ENCODE measurements at places on chromosomes 1 and 21. TPM values are rescaled to one million over a fixed set of nuclear protein-coding genes. Genes with fewer than 3 reads are reported as not detected.

- H3K27me3 ChIP-seq: no peaks in the 10 kb centered on the region
- H3K4me3 ChIP-seq: no peak overlapping the region
- no peaks in the 10 kb centered on the region for H3K4me1 ChIP-seq
- no peaks in the 10 kb centered on the region for H3K36me3 ChIP-seq
- no peak for DNase-seq
Observed at GRCh38 chr21:14040386-14040785, 170.4 kb downstream of the LIPI start.

DNA sequence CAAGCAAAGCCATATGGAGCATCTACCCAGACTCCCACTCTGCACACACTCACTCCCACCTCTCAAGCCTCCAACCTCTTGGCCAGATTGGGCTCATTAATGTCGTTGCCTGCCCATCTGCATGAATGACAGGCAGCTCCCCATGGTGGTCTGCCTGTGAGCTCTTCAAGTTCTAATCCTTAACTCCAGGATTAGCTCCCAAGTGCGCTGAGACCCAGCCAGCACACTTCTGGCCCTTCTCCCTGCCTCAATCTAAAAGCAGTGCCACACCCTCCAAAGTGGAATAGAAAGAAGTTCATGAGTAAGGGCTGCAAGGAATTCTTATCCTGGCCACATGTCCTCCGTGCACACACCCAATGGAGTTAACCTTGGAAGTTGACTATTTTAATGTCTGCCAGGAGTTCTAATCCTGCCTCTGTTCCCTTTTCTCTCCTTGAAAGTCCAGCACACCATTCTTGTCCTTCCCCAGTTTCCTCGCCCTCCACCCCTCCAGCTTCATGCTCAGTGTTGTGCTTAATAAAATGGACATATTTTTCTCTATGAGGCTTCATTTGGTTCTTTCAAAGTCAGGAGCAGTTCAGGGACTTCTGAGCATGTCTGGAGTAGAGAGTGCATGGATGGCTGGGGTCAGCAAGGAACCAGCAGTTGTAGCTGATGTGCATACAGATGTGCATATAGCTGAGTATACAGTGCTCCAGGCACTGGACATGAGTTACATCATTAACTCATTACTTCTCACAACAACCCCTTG lies 30.1 kb downstream of the CAMK1G start:
- no peaks in the 10 kb centered on the region for H3K27me3 ChIP-seq
- H3K27ac ChIP-seq: no peak overlapping the region

DNA sequence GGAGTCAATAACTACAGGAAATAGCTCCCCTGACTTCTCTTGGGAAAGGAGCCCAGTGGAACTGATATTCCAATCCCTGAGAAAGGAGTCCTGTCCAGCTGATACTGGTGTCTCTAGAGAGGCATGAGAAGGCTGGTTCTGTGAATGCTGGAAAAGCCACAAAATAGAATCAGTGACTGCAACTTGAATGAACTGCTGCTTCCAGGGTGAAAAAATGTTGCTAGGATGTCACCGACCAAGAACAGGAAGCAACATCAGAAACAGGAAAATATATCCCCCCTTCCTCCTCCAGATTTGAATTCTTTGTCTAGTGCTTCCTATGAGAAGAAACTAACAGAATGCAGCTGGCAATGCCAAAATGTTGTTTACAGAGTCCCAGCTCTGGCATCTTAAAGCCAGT lies 269.3 kb upstream of the LYPLAL1 start:
- H3K4me3 ChIP-seq: no peak overlapping the region
- H3K27ac ChIP-seq: no peak overlapping the region
- no peaks in the 10 kb centered on the region for H3K27me3 ChIP-seq
- H3K36me3 ChIP-seq: no peaks in the 10 kb centered on the region
- DNase-seq: no peak

DNA sequence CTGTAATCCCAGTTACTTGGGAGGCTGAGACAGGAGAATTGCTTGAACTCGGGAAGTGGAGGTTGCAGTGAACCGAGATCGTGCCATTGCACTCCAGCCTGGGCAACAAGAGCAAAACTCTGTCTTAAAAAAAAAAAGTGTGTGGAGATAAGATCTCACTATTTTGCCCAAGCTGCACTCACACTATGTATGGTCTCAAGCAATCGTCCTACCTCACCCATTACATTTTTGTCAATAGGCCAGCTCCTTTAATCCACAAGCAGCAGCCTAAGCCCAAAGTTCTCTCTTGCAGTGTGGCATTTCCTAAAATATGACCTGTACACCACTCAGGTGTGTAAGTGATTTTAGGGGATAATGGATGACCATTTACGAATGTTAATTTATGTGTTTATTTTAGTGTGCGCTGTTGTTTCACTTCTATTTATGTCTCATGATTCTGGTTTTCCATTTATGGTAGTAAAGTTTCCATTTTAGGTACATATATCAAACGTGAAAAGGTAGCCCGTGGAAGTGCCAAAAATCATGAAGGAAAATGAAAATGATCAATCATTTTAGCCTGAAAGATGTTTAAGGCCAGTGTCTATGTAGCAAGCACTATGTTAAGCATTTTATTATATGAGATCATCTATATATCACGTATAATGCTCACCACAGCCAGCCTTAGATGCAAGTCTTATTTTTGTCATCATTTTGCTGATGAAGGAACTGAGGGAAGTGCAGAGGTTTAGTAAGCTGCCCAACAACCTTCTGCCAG lies 5.6 kb downstream of the LCK start:
- DNase-seq: no peak
- H3K36me3 ChIP-seq: no peaks in the 10 kb centered on the region
- H3K4me1 ChIP-seq: no peaks in the 10 kb centered on the region
- H3K27ac ChIP-seq: no peak overlapping the region

DNA sequence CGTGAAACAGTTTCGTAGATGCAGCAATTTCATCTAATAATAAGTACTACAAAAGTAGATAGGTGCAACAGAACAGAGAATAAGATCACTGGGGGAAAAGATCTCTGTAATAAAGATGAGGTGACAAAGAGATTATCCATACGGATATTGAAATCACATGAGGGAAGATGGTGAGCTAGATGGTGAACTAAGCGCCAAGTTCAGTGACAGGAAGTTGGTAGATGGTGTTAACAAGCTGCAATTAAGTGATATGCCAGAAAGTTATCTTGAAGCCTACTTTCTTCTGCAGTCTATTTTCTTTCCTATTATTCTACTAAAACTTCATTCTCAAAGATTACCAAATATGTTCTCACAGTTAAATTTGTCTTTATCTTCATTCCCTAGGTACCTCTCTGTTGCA lies 7.1 kb downstream of the LRIF1 start:
- H3K4me3 ChIP-seq: no peak overlapping the region
- no peaks in the 10 kb centered on the region for H3K27me3 ChIP-seq
- no peak for DNase-seq
- H3K36me3 ChIP-seq: no peaks in the 10 kb centered on the region
- no peaks in the 10 kb centered on the region for H3K4me1 ChIP-seq
- no peak overlapping the region for H3K27ac ChIP-seq

- H3K4me3 ChIP-seq: no peak overlapping the region
- H3K4me1 ChIP-seq: no peaks in the 10 kb centered on the region
Observed at GRCh38 chr1:162908236-162908635, 47.3 kb upstream of the CCDC190 start.

- H3K27me3 ChIP-seq: no peaks in the 10 kb centered on the region
- no peak for DNase-seq
- no peaks in the 10 kb centered on the region for H3K36me3 ChIP-seq
- H3K4me3 ChIP-seq: no peak overlapping the region
- H3K27ac ChIP-seq: no peak overlapping the region
Observed at GRCh38 chr21:42456457-42456856, 39.6 kb downstream of the RSPH1 start.

- no peaks in the 10 kb centered on the region for H3K27me3 ChIP-seq
- peaks cover 7% of the 10 kb centered on the region for H3K4me1 ChIP-seq
- H3K27ac ChIP-seq: no peak overlapping the region
- no peak for DNase-seq
Observed at GRCh38 chr1:101278845-101279244, 42.0 kb downstream of the S1PR1 start.

GRCh38 chr1:70840260-70840953 lies 207.2 kb downstream of the PTGER3 start:
- H3K36me3 ChIP-seq: no peaks in the 10 kb centered on the region
- H3K27me3 ChIP-seq: no peaks in the 10 kb centered on the region
- H3K4me3 ChIP-seq: no peak overlapping the region
- DNase-seq: no peak
- H3K27ac ChIP-seq: no peak overlapping the region

GRCh38 chr1:54371942-54372275 lies 34.3 kb downstream of the SSBP3 start:
- H3K36me3 ChIP-seq: no peaks in the 10 kb centered on the region
- H3K27ac ChIP-seq: no peak overlapping the region
- no peak for DNase-seq
- no peak overlapping the region for H3K4me3 ChIP-seq
- H3K4me1 ChIP-seq: peaks cover 63% of the 10 kb centered on the region

GRCh38 chr1:98201666-98202081 lies 280.8 kb upstream of the DPYD start:
- H3K27ac ChIP-seq: no peak overlapping the region
- peak; percentile 66 for DNase-seq
- H3K4me1 ChIP-seq: no peaks in the 10 kb centered on the region
- H3K4me3 ChIP-seq: no peak overlapping the region
- no peaks in the 10 kb centered on the region for H3K36me3 ChIP-seq

DNA sequence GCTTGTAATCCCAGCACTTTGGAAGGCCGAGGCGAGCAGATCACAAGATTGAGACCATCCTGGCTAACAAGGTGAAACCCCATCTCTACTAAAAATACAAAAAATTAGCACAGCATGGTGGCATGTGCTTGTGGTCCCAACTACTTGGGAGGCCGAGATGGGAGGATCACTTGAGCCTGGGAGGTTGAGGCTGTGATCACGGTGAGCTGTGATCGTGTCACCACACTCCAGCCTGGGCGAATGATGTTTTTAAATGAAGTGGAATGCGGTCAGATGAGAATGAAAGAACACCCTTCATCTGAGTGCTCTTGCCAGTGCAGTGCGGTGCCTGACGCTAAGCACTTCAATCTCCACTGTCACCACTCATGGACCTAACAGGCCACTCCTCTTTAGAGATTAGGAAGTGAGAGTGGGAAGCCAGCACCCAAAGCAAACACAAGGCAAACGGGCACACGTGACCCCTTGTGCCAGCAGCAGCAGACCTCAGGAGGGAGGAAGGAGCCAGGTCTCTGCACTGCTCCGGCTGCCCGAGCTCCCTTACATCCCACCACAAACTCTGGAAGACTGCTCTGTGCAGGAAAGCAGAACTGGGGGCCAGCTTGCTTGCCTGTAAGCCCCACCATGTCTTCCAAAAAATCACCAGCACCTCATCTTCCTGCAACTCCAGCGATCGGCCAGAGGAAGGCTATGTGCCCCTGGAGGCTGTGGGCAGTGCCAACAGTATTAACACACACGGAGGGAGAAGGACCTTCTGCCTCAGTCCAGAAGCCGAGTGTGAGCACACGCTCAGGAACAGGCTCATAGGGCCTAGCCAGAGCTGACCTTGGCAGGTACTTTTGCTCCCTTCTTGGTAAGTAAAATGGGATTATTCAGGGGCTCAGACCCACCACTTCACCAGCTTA lies 9.7 kb downstream of the CTNNBIP1 start:
- H3K4me1 ChIP-seq: peaks cover 32% of the 10 kb centered on the region
- no peaks in the 10 kb centered on the region for H3K36me3 ChIP-seq
- no peak for DNase-seq
- no peak overlapping the region for H3K4me3 ChIP-seq
- H3K27me3 ChIP-seq: no peaks in the 10 kb centered on the region

- no peak for DNase-seq
- H3K27ac ChIP-seq: no peak overlapping the region
- no peaks in the 10 kb centered on the region for H3K4me1 ChIP-seq
- H3K27me3 ChIP-seq: no peaks in the 10 kb centered on the region
- H3K36me3 ChIP-seq: peaks cover 4% of the 10 kb centered on the region
Observed at GRCh38 chr1:153849487-153850185, 73.1 kb downstream of the GATAD2B start.

DNA sequence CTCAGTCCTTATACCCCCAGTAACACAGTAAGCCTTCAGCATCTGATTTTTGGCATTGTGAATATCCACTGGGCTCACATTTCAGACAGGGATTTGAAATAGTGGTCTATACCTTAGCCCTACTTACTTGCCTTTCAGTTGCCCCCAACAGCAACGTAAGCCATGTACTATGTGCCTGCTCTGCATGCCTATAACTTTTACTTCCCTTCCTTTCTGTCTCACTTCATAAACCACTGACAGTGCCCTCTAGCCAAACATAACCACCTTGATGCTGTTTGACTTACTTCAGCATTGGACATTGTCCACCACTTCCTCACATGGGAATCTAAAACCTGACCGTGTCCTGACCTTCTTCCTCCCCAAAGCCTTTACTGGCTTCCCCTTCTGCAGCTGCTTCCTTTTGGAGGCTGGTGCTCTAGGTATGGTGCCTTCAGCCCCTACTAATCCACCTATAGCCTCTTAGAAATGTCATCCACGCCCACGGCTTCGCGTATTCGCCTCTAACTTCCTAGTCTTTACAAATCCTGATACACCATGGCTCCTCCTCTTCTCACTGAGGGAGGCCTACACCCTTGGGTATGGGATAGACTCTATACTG lies 3.6 kb upstream of the ZNF672 start:
- H3K4me3 ChIP-seq: no peak overlapping the region
- no peak for DNase-seq
- no peaks in the 10 kb centered on the region for H3K27me3 ChIP-seq
- H3K36me3 ChIP-seq: no peaks in the 10 kb centered on the region
- no peak overlapping the region for H3K27ac ChIP-seq

- no peaks in the 10 kb centered on the region for H3K36me3 ChIP-seq
- no peaks in the 10 kb centered on the region for H3K27me3 ChIP-seq
- no peak overlapping the region for H3K4me3 ChIP-seq
- H3K4me1 ChIP-seq: peaks cover 9% of the 10 kb centered on the region
Observed at GRCh38 chr1:64235910-64236309, 32.5 kb downstream of the UBE2U start.

GRCh38 chr1:51247499-51247898 lies 11.4 kb downstream of the RNF11 start:
- no peaks in the 10 kb centered on the region for H3K4me1 ChIP-seq
- no peak overlapping the region for H3K27ac ChIP-seq
- no peaks in the 10 kb centered on the region for H3K36me3 ChIP-seq
- H3K4me3 ChIP-seq: no peak overlapping the region
- no peaks in the 10 kb centered on the region for H3K27me3 ChIP-seq

- no peak for DNase-seq
- no peaks in the 10 kb centered on the region for H3K36me3 ChIP-seq
- H3K27me3 ChIP-seq: no peaks in the 10 kb centered on the region
- H3K27ac ChIP-seq: no peak overlapping the region
- no peak overlapping the region for H3K4me3 ChIP-seq
Observed at GRCh38 chr1:49225464-49225863, 448.8 kb upstream of the BEND5 start.

- H3K27ac ChIP-seq: no peak overlapping the region
- peaks cover 18% of the 10 kb centered on the region for H3K4me1 ChIP-seq
- no peak for DNase-seq
- H3K4me3 ChIP-seq: no peak overlapping the region
- no peaks in the 10 kb centered on the region for H3K27me3 ChIP-seq
- no peaks in the 10 kb centered on the region for H3K36me3 ChIP-seq
Observed at GRCh38 chr21:37337179-37337578, 29.4 kb upstream of the DYRK1A start.

GRCh38 chr1:220398238-220398637 lies 126.0 kb upstream of the RAB3GAP2 start:
- DNase-seq: no peak
- H3K27ac ChIP-seq: no peak overlapping the region
- H3K4me3 ChIP-seq: no peak overlapping the region

The CR2 gene
- total RNA-seq: 0.04 TPM

The LCE3E gene
- not detected for total RNA-seq

The EFNA4 gene
- 36.0 TPM for total RNA-seq

The RPTN gene
- not detected for total RNA-seq

The DYNLT4 gene
- total RNA-seq: not detected

The SLC2A5 gene
- 0.04 TPM for total RNA-seq

The CCDC27 gene
- 0.09 TPM for total RNA-seq

The WLS gene
- 114 TPM for total RNA-seq

Measured in cardiac muscle cell (in vitro differentiated cells and primary cell).